ENCODE measurements at places on chromosomes 3 and 15.

GRCh38 chr3:197181741-197182140, 116.7 kb downstream of the DLG1 start:
- peak; percentile 43 for DNase-seq

- DNase-seq = no peak
These were observed 7.4 kb upstream of the IQSEC1 start for GRCh38 chr3:13080591-13080990.

DNA sequence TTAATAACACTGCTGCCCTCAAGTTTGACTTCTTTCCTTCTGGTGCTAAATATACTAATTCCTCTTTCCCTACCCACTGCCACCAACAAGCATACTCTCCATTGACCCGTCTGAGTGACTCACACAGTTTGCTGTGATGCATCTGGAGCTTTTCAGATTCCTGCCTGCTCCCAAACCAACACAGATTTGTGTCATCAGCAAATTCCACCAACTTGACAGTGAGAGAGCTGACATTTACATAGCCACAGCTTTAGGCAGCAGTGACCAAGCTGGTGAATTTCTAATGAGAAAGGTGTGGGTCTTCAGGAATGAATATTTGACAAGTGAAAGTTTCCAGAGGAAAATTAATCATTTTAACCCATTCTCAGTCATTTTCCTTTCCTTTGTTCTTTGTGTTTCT, 96.5 kb upstream of the PRICKLE2 start:
- no peak for DNase-seq

- no peak for DNase-seq
These were observed 34.3 kb upstream of the ANPEP start for GRCh38 chr15:89848970-89849292.

- DNase-seq = no peak
These were observed 49.0 kb upstream of the DUT start for GRCh38 chr15:48282216-48282615.

DNA sequence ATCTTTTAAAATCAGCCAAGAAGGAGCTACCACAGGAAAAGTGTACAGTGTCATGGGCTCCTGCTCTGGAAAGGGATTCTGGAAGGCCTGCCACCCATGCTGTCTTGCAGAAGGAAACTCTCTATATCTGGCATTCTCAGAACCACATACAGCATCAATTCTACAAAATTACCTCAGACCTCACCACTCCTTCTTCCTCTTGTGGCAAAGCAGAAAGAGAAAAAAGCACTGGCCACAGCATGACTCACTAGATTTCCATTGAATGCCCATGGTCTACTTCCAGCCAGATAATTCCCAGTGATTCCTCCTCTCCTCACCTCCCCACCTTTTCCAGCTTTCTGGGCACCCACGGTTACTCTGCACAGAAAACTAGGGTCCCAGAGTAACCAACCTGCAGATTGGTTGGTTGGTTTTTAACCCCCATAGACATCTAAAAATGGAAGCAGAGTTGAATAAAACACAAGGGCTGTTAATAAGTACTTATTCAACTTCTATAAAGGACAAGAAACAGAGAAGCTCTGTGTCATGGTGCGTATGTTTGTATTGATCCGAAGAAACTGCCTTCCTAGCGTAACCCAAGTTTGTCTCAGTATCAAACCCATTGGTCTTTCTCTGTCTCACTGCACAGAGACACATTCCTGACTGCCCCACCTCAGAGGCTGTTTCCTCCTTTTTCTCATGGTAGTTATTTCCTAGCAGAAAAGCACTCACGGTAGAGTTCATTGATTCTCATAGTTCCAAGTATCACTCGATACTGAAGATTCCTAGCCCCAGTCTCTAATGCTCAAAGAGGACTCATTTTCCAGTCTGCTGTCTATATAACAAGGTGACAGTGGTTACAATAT, 67.7 kb downstream of the LDHAL6B start:
- DNase-seq = no peak
